Caki2 (cell line): ENCODE measurements at places on chromosomes 4 and X. TPM values are rescaled to one million over a fixed set of nuclear protein-coding genes. Genes with fewer than 3 reads are reported as not detected.

Gene BTC
- 0.61 and 4.5 TPM in 2 replicates for total RNA-seq

Gene DSPP
- not detected in 2 replicates for total RNA-seq

Gene ESX1
- total RNA-seq: not detected in 2 replicates

DNA sequence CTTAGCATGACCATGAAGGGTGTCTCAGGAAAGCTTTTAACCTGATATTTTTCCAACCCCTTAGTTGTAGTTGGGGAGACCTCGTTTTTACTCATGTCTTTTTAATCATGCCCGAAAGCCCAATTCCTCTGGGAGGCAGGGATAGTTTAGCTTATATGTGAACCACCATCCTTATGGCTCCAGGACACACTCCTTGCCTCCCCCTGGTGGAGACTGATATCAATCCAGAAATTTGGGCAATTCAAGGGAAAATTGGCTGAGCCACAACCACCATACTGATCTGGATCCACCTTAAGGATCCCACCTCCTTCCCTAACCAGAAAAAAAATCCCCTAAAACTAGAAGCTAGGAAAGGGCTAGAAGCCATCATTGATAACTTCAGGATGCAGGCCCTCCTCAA, 13.4 kb upstream of the COL25A1 start:
- DNase-seq: no peak

DNA sequence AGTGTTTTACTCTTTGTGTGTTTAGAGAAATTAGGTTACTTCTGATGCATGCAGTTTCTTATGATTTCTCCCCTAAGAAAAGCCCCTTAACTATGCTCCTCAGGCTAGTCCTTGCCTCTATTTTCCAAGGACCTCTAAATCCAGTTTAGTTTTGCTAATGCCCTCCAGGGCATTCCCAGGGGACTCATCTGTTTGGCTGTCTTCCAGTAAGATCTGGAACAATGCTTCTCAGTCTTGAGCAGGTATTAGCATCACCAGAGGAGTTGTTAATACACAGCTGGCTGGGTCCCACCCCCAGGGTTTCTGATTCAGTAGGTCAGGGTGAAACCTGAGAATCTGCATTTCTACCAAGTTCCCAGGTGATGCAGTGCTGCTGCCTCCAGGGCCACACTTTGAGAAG, 56.9 kb downstream of the OTC start:
- DNase-seq: no peak
